ENCODE measurements at places on chromosomes 7 and 10. TPM values are rescaled to one million over a fixed set of nuclear protein-coding genes. Genes with fewer than 3 reads are reported as not detected.

Gene SYT15
- total RNA-seq = 3.6 TPM

- peak; percentile 31 for DNase-seq
Observed at GRCh38 chr7:4613846-4614548, 68.1 kb upstream of the FOXK1 start.

Gene ZSCAN21
- 7.7 TPM for total RNA-seq

Gene TMEM184A
- total RNA-seq = 0.22 TPM

Gene CPA2
- not detected for total RNA-seq

GRCh38 chr7:75835688-75836285, 22.2 kb upstream of the CCL24 start:
- DNase-seq = no peak

Gene ARMC3
- not detected for total RNA-seq

Data from left ventricle myocardium superior (tissue), 1 donor.